ENCODE measurements at places on chromosomes 2 and 18. TPM values are rescaled to one million over a fixed set of nuclear protein-coding genes. Genes with fewer than 3 reads are reported as not detected.

GRCh38 chr2:27185331-27186026 lies 26.4 kb upstream of the ATRAID start:
- no peak for DNase-seq

- DNase-seq, result peak; percentile 10
Measured at GRCh38 chr2:238835726-238836301, 12.1 kb upstream of the TWIST2 start.

DNA sequence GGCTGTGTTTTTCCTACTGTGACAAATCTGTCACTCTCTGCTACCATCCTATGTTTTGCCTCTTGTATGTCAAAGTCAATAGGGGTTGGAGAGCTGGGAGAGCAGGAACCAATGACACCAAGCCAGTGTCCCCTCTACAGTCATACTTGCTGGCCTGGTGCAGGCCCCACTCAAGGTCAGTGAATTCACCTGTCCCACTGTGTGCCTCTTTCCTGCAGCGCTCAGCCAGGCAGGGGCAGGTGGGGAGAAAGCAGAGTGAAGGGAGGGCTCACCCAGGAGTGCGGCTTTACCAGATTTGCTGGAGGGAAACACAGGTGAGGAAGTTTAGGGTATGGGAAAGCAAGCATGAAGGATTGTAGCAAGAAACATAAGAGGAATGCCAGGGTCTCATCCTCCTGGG lies 114.5 kb downstream of the GYPC start:
- DNase-seq, result no peak

DNA sequence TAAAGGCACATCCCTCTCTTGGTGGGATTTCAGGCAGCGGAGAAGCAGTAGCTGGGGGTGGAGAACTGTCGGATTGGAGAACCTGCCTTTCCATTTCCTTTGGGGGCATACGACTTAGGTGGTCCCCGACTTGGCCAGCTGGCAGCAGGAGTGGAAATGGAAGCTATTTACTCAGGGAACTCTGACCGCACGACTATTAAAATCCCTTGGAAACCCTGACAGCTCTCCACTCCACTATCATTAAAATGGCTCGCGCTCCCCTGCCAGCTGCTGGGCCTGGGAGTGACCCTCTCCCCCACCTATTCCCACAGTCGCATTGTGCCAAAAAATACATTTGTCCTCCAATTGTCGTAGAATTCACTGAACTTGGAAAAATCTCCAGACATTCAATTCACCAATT lies 77.7 kb upstream of the APCDD1 start:
- peak; percentile 58 for DNase-seq

GRCh38 chr2:122660786-122661634 lies 905.6 kb downstream of the TSN start:
- DNase-seq, result peak; percentile 4

The DTNA gene
- total RNA-seq, result 151 TPM

The AGXT gene
- not detected for total RNA-seq

Data from heart left ventricle (tissue), 16 donors.